ENCODE measurements at places on chromosomes 5 and 9.
A peak's percentile ranks its signal among the peaks of the same experiment; 100 is the strongest.

- DNase-seq: no peak
These were observed 8.5 kb downstream of the EGFL7 start for GRCh38 chr9:136671254-136671614.

DNA sequence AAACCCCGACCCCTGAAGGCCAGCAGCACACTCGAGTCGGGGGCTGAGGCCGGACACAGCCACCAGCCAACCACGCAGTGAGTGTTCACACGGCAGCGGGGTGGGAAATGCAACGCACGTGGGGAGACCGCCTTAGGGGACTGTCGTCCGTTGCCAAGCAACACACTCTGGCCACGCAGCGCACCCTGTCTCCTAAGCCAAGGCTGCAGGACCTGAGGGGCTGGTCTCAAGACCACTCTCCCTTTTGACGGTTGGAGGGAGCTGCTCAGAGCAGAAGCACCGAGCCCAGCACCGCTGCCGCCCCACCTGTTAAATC lies 7.5 kb downstream of the BRD9 start:
- DNase-seq: no peak

GRCh38 chr5:1380011-1380817 lies 35.3 kb upstream of the CLPTM1L start:
- DNase-seq: peak; percentile 46

- no peak for DNase-seq
These were observed 52.8 kb upstream of the ENTREP1 start for GRCh38 chr9:69272212-69272611.

- DNase-seq: no peak
These were observed 9.0 kb downstream of the RGS14 start for GRCh38 chr5:177366528-177367322.

DNA sequence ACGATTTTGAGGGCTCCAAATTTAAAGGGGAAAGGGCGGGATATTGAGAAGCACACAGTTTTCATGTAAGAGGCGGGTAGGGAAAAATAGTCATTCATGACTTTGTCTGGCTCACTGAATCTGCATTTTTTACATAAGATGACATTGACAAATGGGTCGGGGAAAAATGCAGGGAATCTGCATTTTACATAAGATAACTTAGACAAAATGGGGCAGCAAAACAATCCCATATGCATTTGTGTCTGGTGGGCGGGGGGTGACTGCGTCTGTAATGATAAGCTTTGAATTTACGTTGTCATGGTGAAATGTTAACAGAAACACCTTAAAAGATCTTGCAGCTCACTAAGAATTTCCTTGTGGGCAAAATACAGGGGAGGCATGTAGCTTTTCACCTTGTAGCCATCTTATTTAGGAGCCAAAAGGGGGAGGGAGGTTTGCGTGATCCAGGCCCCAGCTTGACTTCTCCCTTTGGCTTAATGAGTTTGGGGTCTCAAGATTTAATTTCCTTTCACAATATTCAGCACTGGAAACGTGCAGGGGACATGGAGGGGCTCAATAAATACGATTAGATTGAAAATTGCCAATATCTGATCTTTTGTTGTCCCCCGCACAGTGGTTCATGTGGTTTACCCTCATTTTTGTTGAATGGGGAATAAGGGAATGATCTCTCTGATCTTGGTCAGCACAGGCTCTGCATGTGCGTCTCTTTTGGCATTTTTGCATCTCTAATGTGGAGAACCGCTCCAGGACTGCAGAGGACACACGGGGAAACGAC lies 41.1 kb upstream of the GADD45G start:
- no peak for DNase-seq

DNA sequence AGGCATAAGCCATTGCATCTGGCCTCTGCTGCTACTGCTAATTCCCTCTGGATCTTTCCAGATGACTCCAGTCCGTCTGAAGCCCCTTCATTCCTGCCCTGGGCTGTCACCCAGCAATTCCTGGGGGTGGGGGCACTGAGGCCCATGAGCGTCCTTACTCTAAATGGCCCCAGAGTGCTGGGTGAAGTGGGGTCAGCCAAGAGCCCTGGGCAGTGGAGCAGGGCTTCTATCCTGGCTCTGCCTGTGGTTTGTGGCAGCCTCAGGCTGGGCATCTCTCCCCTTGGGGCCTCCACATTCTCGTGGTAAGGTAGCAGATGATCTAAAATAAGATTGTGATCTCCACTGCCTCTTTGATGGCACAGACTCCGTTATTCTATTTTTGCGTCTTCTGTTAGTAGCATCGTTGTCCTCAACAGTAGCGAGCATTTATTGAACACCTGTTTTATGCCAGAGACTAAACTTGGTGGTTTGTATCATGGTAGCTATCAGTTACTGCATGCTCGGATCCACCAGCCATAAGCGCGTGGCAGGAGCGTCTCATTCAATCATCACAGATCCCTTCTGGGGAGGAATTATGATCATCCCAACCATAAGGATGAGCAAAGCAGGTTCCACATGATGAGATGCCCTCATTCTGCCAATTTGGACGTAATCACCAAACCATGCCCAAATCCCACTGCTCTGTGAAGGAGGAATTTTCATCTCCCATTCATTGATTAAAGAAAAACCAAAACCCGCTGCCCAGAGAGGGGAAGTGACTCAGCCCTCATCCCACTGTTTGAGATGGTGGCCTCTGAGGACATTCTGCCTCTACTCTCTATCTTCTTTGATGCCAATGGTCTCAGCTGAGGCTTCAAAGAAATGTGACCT lies 21.9 kb upstream of the DUSP1 start:
- no peak for DNase-seq

DNA sequence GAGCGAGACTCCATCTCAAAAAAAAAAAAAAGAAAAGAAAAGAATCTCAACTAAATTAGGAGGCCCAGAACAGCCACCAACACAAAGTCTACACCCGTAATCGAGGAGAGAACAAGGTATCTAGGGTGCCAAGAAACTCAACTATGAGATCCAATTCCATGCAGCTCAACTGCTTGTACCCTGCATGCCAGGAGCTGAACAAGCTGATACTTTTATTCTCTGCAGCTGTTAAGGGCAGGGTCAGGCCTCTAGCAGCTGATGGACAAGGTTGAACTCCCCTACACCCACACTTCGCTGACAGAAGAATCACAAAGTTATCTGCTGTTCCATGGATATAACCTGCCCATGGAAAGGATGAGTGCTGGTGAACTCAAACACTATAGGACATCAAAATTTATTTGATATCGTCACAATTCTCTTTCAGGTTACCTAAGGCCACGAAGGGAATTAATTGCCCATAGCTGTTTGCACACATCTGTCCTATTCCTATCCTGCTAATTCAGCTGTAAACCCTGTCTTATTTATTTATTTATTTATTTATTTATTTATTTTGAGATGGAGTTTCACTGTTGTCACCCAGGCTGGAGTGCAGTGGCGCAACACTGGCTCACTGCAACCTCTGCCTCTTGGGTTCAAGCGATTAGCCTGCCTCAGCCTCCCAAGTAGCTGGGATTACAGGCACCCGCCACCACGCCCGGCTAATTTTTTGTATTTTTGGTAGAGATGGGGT lies 20.7 kb downstream of the UBAP2 start:
- no peak for DNase-seq

DNA sequence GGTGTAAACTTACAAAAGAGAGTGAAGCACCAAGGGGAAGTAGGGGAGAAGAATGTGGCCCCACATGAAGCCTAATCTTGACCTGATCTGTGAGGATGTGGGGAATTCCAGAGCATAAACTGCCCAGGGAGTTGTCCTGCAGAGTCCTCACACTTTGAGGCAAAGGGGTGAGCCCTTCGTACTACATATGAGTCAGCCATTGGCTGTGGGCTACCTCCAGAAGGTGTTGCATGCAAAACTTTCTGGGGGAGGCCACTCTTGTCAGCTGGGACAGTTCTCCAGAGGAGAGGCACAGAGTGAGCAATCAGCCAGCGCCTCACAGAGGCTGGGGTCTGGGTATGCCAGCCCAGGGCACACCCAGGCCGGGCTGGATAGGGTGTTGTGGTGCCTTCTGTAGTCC lies 98.1 kb upstream of the NMUR2 start:
- DNase-seq: no peak

GRCh38 chr5:143636931-143637528 lies 174.9 kb upstream of the HMHB1 start:
- DNase-seq: no peak

DNA sequence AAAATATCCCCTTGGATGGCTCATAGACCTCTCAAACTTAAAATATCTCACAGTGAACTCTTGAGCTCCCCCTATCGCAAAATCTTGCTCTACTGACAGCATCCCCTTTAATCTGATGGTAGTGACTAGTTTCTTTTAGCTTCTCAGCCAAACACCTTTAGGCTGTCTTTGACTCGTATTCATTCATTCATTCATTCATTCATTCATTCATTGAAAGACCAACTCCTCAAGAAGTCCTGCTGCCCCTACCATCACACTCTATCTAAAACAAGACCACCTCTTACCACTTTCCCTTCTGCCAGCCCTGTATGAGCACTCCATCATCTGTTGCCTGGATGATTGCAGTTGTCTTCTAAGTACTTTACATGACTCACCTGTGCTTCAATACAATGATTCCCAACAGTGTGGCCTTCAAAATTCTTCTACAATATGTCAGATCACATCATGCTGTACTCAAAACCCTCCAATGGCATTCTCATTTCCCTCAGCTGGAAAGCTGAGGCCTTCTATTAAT lies 46.8 kb downstream of the ITGA2 start:
- DNase-seq: no peak

DNA sequence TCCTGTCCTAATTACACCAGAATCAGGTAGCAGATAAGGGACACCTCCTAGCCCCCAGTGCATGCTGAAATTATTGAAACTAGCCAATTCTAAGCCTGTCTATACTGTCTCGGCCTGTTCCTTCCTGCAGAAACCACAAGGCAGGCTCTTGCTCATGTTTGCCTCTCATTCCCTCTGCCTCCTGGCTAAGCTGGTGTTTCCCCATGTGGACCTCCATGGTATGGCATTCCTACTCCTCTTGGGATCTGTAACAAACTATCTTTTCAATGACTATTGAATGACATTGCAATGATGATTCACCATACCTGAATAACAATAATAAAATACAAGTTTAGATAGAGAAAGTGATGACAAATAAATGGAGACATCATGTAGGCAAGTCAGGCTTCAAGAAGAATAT lies 35.6 kb upstream of the ADAMTS16 start:
- DNase-seq: no peak

DNA sequence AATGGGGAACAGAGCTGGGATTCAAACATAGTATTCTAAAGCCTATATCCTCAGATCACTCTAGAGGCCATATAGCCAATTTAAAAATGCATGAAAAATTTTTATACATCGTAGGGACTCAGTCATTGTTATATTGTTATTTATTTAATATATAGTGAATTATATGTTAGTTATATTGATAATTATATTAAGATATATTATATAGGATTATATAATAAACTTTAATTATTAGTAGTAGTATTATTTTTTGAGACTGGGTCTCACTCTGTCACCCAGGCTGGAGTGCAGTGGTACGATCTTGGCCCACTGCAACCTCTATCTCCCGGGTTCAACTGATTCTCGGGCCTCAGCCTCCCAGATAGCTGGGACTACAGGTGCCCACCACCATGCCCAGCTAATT lies 65.7 kb upstream of the DPYSL3 start:
- DNase-seq: no peak

- DNase-seq: no peak
These were observed 34.1 kb upstream of the PLIN2 start for GRCh38 chr9:19161257-19162025.

GRCh38 chr9:5819174-5819573 lies 13.7 kb downstream of the ERMP1 start:
- DNase-seq: no peak

GRCh38 chr9:116693233-116693731 lies 6.2 kb downstream of the TRIM32 start:
- DNase-seq: no peak

- DNase-seq: no peak
These were observed 61.0 kb upstream of the SMIM23 start for GRCh38 chr5:171724468-171725204.

DNA sequence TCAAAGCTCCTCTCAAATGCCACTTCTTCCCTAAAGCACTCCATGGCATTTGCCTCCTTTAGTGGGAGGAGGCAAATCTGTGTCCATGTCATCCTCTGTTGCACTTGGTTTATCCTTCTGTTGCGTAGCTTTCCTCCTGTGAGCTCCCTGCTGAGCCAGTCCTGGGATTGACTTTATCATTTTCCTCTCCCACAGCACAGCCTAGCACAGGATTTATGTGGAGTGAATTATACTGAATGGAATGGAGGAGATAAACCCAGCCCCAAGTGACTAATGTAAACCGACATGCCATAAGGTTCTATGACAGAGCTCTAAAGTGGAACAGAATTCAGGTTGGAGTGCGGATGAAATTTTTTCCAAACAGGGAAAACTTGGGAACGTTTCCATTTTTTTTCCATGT lies 26.4 kb upstream of the TOMM5 start:
- DNase-seq: no peak

DNA sequence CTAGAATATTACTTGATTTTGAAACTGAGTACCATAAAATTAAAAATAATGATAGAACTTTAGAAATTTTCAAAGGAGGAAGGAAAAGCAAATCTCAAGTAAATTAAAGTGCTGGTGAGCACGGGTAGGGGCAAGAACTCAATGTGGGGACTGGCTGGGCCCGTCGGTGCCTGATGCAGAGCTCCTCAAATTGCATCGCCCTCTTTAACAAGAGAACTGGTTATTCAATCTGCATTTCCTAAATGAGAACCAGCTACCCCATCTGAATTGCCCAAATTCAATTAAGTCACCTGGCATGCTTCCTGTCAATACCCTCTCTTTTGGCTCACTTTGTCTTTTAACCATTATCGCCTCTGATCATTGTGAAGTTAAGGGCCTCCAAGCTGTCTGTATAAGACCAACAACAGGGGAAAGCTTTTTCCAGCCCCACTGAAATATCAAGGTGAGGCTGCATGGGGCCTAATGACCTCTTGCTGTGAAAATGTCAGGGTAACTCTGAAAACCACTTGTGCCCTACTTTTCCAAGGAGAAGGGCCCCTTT lies 316.7 kb downstream of the SLIT3 start:
- DNase-seq: no peak

DNA sequence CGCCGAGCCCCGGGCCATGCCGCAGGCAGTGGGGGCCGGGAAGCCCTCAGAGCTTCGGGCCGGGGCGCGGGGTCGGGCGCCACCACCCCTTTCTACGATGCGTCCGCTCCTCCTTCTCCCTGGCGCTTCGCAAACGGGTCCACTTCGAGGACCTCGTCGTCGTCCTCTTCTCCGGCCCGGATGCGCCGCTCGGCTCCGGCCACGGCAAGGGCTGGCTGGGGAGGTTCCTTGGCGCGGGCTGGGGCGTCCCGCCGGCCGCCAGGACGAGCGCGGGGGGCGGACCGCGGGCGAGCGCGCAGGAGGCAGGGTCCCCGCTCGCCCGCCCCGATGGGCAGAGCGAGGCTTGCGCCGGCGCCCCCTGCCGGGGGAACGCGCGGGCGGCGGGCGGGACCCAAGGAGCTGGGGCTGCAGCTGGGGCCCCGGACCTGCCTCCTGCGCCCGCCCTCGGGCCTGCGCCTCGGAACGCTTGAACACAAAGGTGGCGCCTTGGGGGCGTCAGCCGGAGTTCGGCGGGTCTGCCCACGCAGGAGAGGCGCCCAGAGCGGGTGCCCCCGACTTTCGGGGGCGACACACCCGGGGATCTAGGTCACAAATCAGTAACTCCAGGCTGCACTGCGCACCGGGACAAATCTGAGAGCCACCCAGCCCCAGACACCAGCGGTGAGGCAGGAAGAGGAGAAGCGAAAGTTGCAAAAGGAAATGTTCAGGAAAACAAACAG lies at the start of gene ROR2:
Gene ROR2, minus strand, starts transcription at position 283 of the 719 bp plus-strand sequence.
- DNase-seq: no peak
